Left ventricle myocardium inferior (tissue), 1 donor: ENCODE measurements at places on chromosomes 12 and 14. TPM values are rescaled to one million over a fixed set of nuclear protein-coding genes. Genes with fewer than 3 reads are reported as not detected.

The SYT1 gene
- total RNA-seq: 0.30 TPM

The A2M gene
- 502 TPM for total RNA-seq

The NKX2-1 gene
- not detected for total RNA-seq

The MYO1A gene
- not detected for total RNA-seq

The CEBPE gene
- total RNA-seq: not detected

The ACTR6 gene
- total RNA-seq: 18.3 TPM

The B3GNT4 gene
- total RNA-seq: not detected

The GAS2L3 gene
- 1.8 TPM for total RNA-seq

The KRT73 gene
- total RNA-seq: not detected

The BBOF1 gene
- total RNA-seq: 3.8 TPM

The PMCH gene
- total RNA-seq: not detected

The UBE3B gene
- 56.0 TPM for total RNA-seq

The TAS2R42 gene
- not detected for total RNA-seq

The NELL2 gene
- 0.55 TPM for total RNA-seq

The PAX9 gene
- not detected for total RNA-seq

The TDG gene
- 11.3 TPM for total RNA-seq

The RDH12 gene
- not detected for total RNA-seq

The HVCN1 gene
- 11.5 TPM for total RNA-seq

The KRT6C gene
- total RNA-seq: not detected

The FGF6 gene
- total RNA-seq: not detected

The ACOT6 gene
- total RNA-seq: not detected

The SERPINA3 gene
- 45.5 TPM for total RNA-seq

The SIX6 gene
- total RNA-seq: not detected

The KRT82 gene
- not detected for total RNA-seq

The PTCSC3 gene
- total RNA-seq: not detected

The ERP27 gene
- 0.14 TPM for total RNA-seq

The CBX5 gene
- total RNA-seq: 44.1 TPM

The FLVCR2 gene
- 3.2 TPM for total RNA-seq

The ISCA2 gene
- total RNA-seq: 45.8 TPM

The MIP gene
- total RNA-seq: not detected

The PLA2G1B gene
- not detected for total RNA-seq

The MAX gene
- total RNA-seq: 81.9 TPM

The CIDEB gene
- 3.1 TPM for total RNA-seq
